ENCODE measurements at places on chromosomes 6 and 20.

DNA sequence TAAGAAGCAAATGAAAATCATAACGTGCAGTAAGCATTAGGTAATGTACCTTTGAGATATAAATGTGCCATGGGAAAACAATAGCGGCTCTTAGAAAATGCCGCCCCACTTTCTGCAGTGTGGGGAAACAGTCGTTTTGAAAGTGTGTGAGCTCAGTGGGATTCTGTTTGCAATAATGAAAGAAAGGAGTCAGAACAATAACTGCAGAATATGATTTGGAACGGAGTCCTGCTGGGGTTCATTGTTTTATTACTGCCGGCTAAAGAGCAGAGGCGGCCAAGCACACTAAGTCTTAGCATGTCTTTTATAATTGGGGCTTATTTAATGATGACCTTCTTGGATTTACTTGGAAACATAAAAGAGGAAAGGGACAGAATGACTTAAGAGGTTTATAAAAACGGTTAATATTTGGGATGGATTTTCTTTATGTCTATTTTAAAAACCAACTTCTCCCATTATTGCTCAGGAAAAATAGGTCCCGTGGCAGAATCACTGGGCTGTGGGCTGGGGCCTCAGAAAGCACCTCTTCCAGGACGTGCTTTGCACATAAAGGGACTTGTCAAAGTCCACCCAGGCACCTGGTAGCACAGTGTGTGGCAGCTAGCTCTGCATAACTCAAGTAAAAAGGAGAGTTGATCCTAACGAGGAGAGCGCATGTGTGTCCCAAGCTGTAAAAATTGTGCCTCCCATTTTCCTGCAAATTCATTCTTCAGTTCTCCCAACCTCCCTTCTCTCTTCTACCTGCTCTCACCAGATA lies 44.0 kb upstream of the SLC22A16 start:
- no peak for DNase-seq

GRCh38 chr6:7879980-7880717 lies 30.4 kb downstream of the TXNDC5 start:
- no peak for DNase-seq

DNA sequence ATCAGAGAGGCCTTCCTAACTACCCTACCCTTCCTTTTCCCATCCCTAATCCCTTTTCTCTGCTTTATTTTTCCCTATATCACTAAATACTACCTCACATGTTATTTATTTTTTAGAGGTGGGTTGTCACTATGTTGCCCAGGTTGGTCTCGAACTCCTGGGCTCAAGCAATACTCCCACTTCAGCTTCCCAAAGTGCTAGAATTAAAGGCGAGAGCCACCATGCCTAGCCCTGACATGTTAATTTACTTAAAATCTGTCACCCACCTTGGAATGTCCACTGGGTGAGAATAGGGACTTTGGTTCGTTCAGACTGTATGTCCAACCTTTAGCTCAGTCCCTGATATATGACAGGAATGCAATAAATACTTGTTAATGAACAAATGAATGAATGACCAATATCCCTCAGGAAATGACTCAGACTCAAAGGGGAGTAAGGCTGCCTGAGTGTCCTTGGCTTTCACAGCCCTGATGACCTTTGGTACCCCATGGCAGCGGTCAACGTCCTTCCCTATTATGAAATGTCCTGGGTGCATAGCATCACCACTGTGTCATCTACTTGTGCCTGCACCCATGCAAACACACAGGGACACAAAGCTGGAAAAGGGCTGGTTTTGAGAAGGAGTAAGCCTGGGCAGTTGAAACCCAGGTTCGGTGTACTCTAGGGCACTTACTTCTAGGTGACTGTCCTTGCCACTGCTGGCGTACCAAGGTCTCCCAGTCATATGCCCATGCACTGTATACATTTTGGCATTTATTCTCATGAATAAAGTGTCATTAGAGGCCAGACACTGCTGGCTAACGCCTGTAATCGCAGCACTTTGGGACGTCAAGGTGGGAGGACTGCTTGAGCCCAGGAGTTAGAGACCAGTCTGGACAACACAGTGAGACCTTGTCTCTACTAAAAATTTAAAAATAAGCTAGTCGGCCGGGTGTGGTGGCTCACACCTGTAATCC lies 26.5 kb downstream of the BCL2L1 start:
- DNase-seq, result no peak

- DNase-seq, result no peak
Observed at GRCh38 chr6:39054577-39055142, 6.1 kb downstream of the GLP1R start.

- peak; percentile 66 for DNase-seq
Observed at GRCh38 chr6:138692978-138693909, 80.3 kb upstream of the CCDC28A start.

DNA sequence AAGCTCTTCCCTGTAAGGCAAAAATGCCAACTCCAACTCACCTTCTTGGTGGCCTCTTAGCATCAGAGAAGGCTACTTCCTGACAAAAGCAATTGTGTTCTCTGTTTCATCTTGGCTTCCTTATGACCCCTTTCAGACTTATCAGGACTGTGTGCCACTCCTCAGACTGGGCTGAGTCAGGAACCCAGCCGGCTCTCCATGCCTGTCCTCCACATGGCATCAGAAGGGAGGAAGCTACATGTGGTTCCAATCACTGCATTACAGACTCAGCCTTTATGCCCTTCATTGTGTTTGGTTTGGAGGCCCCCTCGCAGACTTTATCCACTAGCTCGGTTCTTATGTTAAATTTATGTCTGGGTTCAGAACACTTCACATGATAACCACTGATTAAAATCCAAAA lies 142.5 kb downstream of the SLC24A3 start:
- no peak for DNase-seq

DNA sequence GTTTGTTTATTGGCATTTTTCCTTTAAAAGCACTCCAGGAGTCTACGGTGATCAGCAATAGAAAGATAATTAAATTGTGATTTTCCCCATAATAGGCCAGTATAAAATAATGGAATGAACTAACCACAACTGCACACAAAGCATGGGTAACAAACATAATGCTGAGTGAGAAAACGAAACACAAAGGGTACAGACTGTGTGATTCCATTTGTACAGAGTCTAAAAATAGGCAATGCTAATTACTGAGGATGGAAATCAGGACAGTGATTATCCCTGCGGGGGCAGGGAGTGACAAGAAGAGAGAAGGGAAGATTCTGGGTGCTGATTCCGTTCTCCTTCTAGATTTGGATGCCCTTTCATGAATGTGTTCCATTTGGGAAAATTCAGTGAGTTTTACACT lies 478.1 kb downstream of the PREX1 start:
- no peak for DNase-seq

GRCh38 chr20:23995905-23996666 lies 7.5 kb upstream of the GGTLC1 start:
- peak; percentile 84 for DNase-seq

DNA sequence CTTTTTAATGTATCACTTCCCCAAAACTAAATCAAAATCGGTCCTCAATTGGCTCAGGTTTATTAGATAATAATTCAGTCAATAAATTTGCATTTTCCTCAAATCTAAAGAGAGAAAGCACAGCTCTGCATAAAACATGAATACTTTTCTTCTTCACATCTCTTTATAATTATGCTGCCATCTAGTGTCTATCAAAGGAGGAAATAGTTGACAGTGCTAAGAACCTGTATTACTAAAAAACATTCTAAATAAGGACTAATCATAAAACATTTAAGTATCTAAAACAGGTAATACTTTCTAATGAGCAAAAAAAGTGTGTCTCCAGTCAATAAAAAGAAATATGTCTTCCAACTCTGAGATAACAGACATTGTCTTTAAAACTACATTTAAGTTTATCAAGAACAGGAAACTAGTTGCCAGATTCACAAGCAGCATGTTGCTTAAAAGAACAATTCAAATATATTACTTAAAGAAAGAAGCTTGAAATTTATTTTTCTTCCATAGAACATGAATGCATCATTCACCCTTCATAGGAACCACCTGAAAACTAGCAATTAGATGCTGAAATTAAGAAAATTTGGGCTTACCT lies 56.5 kb upstream of the DST start:
- no peak for DNase-seq

GRCh38 chr6:9086331-9086730 lies 651.0 kb upstream of the SLC35B3 start:
- no peak for DNase-seq

DNA sequence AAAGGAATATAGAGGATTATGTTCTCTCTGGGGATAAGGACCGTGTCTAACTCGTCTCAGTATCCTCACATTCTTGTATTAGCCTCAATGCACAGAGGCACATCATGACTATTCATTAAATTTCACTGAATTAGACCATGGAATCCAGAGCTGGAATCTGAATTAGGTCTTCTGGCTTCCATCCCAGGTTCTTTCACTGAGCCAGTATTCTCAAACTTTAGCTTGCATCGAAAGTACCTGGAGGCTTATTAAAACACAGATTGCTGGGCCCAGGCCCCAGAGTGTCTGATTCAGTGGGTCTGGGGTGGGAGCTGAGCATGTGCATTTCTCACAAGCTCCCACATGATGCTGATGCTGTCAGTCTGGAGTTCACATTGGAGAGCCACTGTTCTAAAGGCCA lies 142.0 kb downstream of the UST start:
- no peak for DNase-seq
